Right renal pelvis (tissue), 4 donors: ENCODE measurements at places on chromosomes 5 and 9. TPM values are rescaled to one million over a fixed set of nuclear protein-coding genes. Genes with fewer than 3 reads are reported as not detected.
A peak's percentile ranks its signal among the peaks of the same experiment; 100 is the strongest.

- no peak for DNase-seq
These were observed 8.2 kb downstream of the NDUFA8 start for GRCh38 chr9:122151267-122151828.

- DNase-seq: no peak
These were observed 30.8 kb upstream of the REEP2 start for GRCh38 chr5:138408023-138408422.

DNA sequence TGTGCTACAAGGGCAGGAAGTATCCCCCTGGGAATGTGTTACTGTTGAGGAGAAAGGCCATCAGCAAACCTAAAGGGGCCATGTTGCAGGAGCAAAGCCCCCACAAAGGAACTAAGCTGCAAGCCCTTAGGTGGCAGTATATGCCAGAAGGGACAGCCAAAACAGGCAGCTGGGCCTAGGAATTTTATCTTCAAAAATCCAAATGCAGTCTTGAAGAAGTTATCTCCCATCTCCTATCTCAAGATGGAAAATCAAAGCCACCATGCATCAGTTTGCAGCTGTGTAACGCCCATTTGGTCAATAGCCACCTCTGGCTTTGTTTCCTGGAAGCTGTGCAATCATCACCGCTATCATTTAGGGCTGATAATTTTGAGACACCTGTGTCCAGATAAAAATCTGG, 400.3 kb downstream of the ARHGEF28 start:
- no peak for DNase-seq

- DNase-seq: no peak
These were observed 106.6 kb upstream of the TBCA start for GRCh38 chr5:77882670-77883257.

- DNase-seq: no peak
These were observed 181.6 kb downstream of the AOPEP start for GRCh38 chr9:94908011-94908563.

- no peak for DNase-seq
These were observed 126.8 kb upstream of the PCA3 start for GRCh38 chr9:76637416-76637815.

DNA sequence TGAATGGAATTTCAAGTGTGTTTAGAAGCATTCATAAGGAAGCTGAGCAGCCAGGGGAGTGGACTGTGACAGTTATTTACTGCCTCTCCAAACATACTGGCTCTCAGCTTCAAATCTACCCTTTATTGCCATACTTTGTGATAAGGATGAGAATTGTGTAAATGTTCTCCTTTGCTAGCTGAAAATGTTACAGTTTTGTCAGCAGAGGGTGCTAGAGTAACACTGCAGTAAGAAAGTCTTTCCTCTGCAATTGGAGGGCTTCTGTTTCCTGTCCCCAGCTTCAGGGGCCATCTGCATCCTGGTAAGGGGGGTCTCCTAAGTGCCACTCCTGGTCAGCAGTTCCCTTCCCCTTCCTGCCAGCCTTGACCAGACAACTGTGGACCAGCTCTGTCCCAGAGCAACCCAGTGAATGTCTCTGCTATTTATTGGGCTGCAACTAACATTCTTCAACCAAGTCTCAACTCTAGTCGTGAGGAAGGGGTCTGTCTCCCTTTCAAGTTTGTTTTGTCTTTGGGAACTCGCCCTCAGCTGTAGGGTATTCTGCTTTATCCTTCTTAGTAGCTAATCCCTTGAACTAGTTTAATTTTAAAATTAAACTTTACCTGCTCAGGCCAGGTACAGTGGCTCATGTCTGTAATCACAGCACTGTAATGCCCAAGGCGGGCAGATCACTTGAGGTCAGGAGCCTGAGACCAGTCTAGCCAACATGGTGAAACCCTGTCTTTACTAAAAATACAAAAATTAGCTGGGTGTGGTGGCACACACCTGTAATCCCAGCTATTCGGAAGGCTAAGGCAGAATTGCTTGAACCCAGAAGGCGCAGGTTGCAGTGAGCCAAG, 45.3 kb downstream of the RAPGEF6 start:
- peak; percentile 28 for DNase-seq

GRCh38 chr9:92429836-92430235, 5.6 kb upstream of the OMD start:
- no peak for DNase-seq

DNA sequence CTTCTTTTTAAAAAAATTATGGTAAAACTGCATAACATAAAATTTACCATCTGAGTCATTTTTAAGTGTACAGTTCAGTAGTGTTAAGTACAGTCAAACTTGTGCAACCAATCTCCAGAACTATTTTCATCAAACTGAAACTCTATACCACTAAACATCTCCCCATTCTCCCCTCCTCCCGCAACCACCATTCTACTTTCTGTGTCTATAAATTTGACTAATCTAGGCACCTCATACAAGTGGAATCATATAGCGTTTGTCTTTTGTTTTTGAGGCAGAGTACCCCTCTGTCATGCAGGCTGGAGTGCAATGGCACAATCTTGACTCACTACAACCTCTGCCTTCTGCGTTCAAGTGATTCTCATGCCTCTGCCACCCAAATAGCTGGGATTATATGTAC, 24.0 kb upstream of the EBF1 start:
- DNase-seq: no peak

- no peak for DNase-seq
These were observed 149.1 kb upstream of the TUT7 start for GRCh38 chr9:86503314-86503713.

- DNase-seq: no peak
These were observed 232.6 kb downstream of the EPB41L4A start for GRCh38 chr5:112186401-112186990.

DNA sequence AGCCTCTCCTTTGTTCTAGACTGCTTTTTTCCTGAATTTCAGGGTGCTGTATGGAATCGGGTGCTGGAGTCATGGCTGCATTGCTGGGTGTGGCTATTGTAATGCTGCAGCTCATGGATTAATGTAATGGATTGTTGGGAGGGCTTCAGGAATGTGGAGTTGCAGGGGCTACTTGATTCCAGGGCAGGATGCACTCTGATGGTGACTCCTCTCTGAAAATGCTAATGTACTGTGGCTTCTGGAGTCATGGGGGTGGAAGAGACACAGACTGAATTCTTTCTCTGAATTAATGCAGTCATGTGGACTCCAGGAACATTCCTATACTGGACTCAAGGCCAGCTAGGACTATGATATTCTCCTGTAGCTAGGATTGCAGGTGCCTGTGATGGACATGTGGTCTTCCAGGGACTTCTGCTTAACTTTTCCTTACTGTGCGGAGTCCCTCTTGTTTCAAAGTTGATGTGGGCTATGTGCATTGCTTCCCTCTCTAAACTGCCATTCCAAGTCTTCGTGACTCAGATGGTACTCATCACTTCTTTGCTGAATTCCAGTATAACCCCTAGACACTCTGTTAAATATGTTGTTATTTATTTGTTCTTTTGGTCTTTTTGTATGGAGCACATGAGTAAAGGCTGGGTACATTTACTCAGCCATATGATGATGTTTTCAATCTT, 396.2 kb downstream of the KCTD16 start:
- no peak for DNase-seq

DNA sequence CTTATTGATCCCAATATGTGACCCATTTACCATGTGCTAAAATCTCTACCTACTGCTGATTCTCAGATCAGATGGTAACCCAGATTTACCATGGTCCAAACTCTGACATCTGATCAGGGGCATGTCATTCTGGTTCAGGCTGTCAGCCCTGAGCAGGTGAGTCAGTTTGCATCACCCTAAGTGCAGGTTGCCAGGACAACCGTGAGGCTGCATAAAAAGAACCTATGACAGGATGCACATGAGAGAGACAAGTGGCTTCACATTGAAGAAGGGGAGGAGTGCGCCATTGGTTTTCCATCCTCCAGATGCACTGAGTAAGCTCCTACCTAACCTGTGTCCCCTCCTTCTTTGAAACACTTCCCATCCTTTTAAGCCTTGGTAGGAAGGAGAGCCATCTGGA, 801 bp upstream of the PRSS3 start:
- no peak for DNase-seq

- DNase-seq: no peak
These were observed 114.4 kb downstream of the AUH start for GRCh38 chr9:91247278-91247677.

DNA sequence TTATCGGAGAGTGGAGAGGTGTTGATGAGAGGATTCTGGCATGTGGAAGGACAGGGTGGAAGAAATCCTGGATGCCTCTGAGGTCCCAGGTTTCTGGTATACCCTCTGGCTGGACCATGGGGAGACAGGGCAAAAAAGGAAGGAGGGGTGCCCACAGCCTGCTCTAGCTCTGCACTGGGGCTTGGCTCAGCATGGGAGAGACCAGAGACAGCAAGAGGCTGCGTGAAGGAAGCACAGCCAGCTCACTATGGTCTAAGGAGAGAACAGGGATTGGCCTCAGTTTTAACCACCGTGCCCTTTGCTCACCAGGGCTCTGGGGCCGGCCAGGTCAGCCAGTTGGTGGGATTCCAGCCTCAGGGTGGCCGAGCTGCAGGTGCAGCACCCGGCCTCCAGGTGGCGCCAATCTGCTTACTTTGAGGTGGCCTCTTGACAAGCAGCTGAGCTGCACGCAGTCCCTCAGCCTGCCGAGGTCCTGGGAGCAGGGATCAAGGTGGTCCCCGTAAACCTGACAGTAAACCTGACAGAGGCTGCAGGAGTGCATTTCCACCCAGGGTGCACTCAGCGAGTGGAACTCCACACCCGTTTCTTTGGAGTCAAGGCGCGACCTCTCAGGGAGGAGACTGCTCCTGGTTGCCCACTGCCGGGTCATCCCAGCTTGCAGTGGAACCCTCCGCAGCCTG, 25.0 kb upstream of the SPTLC1 start:
- DNase-seq: peak; percentile 56

GRCh38 chr9:93809204-93809940, 145.8 kb downstream of the BARX1 start:
- no peak for DNase-seq

GRCh38 chr5:59685793-59686192, 207.7 kb downstream of the PDE4D start:
- DNase-seq: no peak

DNA sequence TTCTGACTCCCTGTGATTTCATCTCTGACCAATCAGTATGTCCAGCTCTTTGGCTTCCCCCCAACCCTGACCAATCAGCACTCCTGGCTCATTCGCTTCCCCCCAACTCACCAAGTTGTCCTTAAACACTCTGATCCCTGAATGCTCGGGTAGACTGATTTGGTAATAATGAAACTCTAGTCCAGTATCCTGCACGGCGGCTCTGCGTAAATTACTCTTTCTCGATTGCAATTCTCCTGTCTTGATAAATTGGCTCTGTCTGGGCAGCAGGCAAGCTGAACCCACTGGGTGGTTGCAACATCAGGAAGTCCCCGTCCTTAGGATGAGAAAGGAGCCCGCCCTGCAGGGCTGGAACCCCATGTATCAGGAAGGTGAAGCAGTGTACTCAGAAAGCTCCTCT, 10.4 kb downstream of the FCN2 start:
- DNase-seq: no peak

GRCh38 chr5:142316051-142316450, 8.8 kb downstream of the SPRY4 start:
- no peak for DNase-seq

- DNase-seq: no peak
These were observed 73.7 kb downstream of the TENT4A start for GRCh38 chr5:6786786-6787495.

- DNase-seq: no peak
These were observed 117.5 kb upstream of the BOD1 start for GRCh38 chr5:173733831-173734501.

DNA sequence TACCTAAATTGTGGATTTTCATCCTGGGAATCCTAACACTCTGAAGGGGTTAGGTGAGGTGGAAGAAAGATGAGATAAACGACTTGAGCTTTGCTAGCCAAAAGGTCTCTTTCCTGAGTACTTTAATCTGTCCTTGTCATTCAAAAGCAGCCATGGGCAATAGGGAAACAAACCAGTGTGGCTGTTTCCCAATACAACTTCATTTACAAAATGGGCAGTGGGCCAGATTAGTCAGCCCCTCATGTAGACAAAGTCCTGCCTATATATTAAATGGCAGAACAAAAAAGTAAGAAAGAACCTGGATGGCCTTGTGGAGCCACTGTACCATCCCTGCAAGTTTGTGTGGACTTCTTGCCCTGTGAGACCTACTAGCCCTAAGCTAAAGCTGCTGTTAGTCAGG, 51.0 kb upstream of the NFIL3 start:
- no peak for DNase-seq

DNA sequence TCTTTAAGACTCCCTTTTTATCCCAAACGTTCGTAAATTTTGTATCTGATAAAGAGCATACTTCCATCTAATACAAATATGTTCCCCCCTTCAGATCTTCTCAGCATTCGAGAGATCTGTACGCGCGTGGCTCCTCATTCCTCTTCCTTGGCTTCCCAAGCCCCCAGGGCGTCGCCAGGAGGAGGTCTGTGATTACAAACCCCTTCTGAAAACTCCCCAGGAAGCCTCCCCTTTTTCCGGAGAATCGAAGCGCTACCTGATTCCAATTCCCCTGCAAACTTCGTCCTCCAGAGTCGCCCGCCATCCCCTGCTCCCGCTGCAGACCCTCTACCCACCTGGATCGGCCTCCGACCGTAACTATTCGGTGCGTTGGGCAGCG, 19.9 kb downstream of the CDKN2A start:
- no peak for DNase-seq

DNA sequence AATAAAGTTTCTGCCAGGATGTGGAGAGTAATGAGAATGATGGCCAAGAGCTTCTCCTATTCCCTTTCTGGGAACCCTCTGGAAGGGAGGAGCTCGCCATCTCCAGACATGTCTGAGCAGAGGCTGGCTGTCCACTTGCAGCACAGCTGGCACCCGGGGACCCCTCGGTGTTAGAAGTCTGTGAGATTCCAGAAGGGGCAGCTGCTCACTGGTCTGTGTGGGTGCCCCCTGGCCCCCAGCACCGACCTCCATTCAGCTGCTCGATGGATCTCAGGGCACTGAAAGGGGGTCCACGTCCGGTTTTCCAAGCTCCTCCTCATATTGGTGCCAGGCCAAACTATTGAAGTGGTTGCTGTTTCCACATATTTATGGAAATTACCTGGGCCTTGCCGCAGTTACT, 3.6 kb upstream of the FAM163B start:
- no peak for DNase-seq

- no peak for DNase-seq
These were observed 15.0 kb downstream of the ZSWIM6 start for GRCh38 chr5:61347080-61347479.

- DNase-seq: no peak
These were observed 61.9 kb upstream of the ITGA1 start for GRCh38 chr5:52725808-52726207.

Gene KLF4
- polyA plus RNA-seq: 8.7 TPM

Gene TRIM23
- 25.0 TPM for polyA plus RNA-seq

Gene ABCA2
- polyA plus RNA-seq: 40.8 TPM

Gene LTC4S
- polyA plus RNA-seq: 2.7 TPM

Gene TICAM2
- polyA plus RNA-seq: 4.1 TPM

Gene CRHBP
- polyA plus RNA-seq: 28.8 TPM

Gene NRARP
- 6.6 TPM for polyA plus RNA-seq

Gene TIFAB
- 0.27 TPM for polyA plus RNA-seq

Gene MOCS2
- polyA plus RNA-seq: 75.6 TPM

Gene RUSC2
- 19.4 TPM for polyA plus RNA-seq

Gene ODF2
- 40.5 TPM for polyA plus RNA-seq

Gene ATP6V0E1
- polyA plus RNA-seq: 241 TPM

Gene FANCC
- polyA plus RNA-seq: 25.2 TPM

Gene TMEM215
- polyA plus RNA-seq: 0.39 TPM

Gene IFNA5
- not detected for polyA plus RNA-seq

Gene KCNIP1
- polyA plus RNA-seq: 11.0 TPM

Gene LHX2
- not detected for polyA plus RNA-seq
